Calu3 (cell line): ENCODE measurements at places on chromosomes 7 and 10.

GRCh38 chr7:72403458-72404076 is 8.6 kb downstream of the CALN1 start:
- DNase-seq = no peak

GRCh38 chr10:111852801-111853200 is 330.8 kb downstream of the GPAM start:
- no peak for DNase-seq

- DNase-seq = no peak
Observed at GRCh38 chr7:36795451-36796021, 71.2 kb upstream of the AOAH start.

- no peak for DNase-seq
Observed at GRCh38 chr7:157760004-157760730, 423.4 kb downstream of the DNAJB6 start.

- DNase-seq = no peak
Observed at GRCh38 chr10:99369126-99369525, 40.0 kb downstream of the CNNM1 start.
